Activated T-helper 2 cell treated with anti-CD3 and anti-CD28 coated beads, Interferon-gamma antibody, Interleukin-2, Interleukin-4, amounts not matched to agents 10 μg/mL and 5 μg/mL and 100 μg/mL, durations not matched to agents 14 hours and 24 hours and 36 hours (primary cell): ENCODE measurements at places on chromosomes 3 and 15. TPM values are rescaled to one million over a fixed set of nuclear protein-coding genes. Genes with fewer than 3 reads are reported as not detected.

DNA sequence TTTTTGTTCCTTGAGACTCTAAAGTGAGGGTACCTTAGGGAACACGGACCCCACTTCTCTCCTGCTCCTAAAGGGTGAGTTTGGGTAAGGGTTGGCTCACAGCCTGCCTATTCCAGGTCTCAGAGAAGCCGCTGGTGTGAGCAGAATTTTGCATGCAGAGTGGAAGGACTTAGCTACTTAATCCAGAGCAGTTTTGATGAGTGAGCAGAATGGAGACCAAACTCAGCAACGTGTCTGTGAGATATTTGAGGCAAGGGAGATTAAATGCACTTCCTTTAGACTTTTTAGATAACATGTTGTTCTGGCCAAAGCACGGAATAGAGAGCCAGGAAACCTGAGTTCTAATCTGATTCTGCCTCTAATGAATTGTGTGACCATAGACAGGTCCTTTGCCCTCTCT is 5.1 kb downstream of the SLC24A1 start:
- no peak for DNase-seq

- no peak for DNase-seq
Observed at GRCh38 chr15:78406016-78406585, 31.9 kb upstream of the IREB2 start.

GRCh38 chr3:172635588-172635987 is 75.3 kb downstream of the NCEH1 start:
- no peak for DNase-seq

DHX30 gene
- 123 and 126 TPM in 2 replicates for total RNA-seq

GRCh38 chr3:57755368-57755675 is 787 bp upstream of the SLMAP start:
- no peak for DNase-seq

DNA sequence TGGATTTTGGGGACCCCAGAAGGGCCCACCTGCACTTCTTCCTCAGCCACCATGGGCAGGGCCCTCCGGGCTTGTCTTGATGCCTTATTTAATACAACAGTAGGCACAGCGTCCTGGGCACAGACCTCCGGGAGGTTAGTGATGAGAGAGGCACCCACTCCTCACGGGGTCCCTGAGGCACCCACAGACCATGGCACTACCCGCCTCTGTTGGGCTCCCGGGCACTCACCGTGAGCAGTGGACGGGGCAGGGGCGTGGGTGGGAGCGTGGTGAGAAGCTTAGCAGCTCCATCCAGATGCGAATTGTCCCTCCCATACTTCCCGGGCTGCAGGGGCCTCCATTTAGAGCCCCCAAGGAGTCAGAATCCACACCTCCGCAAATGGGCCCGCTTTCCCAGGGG is 317 bp upstream of the MESP2 start:
- DNase-seq: no peak

CCK gene
- not detected in 2 replicates for total RNA-seq

DNA sequence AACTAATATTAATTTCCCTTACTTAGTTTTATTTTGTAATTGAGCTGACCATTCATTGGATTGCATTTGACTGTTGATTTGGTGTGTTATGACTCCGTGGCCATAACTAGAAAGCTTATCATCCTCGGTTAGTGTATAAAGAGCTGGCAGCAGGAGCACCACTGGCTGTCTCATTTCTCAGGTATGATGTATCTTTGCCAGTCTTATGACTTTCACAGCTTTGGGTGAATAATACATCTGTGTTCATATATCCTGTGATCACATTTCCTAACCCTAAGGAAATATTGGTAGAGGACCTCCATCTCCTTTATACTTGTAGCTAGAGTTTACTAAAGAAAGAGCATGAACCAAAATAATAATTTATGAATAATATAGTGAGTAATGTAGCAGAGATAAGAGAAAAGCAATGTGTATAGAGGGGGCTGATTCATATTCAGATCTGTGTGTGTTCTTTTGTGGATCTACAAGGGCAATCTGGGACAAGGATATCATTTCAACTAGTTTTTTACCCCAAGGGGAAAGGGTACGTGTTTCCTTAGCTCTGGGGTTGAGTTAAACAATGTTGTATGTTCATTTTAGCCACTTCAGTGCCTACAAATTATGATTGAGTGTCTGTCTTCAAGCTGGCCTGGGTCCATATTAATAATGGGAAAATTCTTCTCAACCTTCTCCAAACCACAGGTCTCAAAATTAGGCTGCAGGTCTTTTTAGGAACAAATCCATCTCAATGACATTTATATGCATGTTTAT is 901.7 kb downstream of the NTRK3 start:
- no peak for DNase-seq

GRCh38 chr3:9420850-9421549 is 23.6 kb downstream of the SETD5 start:
- DNase-seq: no peak

GRCh38 chr3:63150880-63151279 is 127.2 kb upstream of the SYNPR start:
- DNase-seq: no peak

GRCh38 chr3:109973733-109974132 is 636.4 kb upstream of the DPPA4 start:
- no peak for DNase-seq

LSM3 gene
- total RNA-seq: 15.1 and 18.3 TPM in 2 replicates

DNA sequence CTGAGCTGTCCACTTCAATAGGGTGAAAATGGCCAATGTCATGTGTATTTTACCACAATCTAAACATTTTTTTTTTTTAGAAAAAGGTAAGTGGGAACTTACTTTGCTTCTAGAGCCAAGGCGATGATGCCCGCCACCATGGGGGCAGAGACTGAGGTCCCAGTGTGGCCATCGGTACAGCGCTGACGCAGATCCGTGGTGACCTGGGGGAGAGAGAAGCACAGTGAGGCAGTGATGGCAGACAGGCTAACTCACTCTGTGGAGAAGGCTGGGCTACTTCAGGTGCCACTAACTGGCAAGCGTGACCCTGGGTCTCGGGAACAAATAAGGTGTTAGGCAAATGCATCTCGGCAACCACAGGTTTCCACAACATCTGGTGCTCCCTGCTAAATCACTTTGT is 94.3 kb upstream of the SNRPA1 start:
- no peak for DNase-seq

GRCh38 chr3:23615068-23615467 is 190.7 kb upstream of the UBE2E1 start:
- DNase-seq: no peak

DNA sequence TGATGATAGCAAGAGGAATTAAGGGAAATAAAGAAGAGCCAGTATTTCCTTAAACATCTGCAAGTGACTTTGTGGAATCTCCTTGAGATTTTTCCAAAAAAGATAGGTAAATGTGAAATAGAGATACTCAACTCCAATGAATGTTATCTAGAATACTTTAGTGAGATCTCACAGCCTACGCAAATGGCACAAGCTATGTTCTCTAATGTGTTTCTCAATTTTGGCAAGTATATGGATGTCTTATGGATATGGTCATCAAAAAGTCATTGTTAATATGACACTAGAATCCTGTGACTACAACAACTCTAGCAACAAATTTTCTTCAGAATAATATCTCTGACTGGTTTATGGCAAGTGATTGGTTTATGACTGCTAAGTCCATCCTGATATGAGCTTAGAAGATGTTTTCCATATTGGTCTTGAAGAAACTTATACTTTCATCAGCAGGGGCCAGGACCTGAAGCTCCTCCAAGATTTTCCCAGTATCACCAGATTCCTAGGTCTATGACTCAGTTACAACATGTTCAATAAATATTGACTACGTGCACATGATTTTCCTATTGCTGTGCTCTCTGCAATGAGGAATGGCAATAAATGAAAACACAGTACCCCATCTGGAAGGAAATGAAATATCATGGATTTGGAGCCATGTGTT is 170.9 kb upstream of the THBS1 start:
- no peak for DNase-seq
